Substantia nigra (tissue), 51 donors: ENCODE measurements at places on chromosomes 7 and 10.

GRCh38 chr10:98316661-98317060 is 48.7 kb upstream of the LOXL4 start:
- DNase-seq: no peak

DNA sequence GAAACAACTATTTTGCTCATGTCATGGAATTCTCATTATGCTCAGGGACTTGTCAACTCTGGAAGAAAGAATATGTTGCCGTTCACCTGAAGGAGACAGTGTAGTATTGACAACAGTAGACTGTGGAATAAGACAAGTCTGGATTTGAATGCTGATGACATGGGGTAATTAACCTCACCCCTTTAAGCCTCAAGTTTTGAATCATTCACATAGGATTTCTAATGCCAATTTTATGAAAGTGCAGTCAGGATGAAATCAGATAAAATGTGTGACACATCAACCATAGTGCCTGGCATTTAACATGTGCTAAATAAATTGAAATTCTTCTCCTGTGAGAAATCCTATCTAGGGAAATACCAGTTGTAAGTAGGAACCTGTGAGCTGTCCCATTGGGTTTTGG is 305.8 kb downstream of the KIF20B start:
- no peak for DNase-seq

- no peak for DNase-seq
These were observed 55.6 kb upstream of the TMEM248 start for GRCh38 chr7:66865290-66865864.

DNA sequence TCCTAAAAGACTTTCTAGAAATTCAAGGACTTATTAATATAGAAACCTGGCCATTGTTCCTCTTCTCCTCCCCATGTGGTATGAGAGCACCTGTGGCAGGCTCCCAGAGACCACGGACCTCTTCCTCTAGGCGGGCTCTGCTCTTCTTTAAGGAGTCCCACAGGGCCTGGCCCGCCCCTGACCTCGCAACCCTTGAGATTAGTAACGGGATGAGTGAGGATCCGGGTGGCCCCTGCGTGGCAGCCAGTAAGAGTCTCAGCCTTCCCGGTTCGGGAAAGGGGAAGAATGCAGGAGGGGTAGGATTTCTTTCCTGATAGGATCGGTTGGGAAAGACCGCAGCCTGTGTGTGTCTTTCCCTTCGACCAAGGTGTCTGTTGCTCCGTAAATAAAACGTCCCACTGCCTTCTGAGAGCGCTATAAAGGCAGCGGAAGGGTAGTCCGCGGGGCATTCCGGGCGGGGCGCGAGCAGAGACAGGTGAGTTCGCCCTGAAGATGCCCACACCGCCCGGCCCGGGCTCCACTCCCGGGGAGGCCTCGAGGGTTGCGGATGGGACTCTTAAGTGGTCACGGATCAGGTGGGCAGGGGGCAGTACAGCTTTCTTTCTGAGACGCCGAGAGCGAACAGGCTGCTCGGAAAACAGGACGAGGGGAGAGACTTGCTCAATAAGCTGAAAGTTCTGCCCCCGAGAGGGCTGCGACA is at the start of gene SLC26A4:
Gene SLC26A4 (plus strand): TSS at position 448 of the 700 bp plus-strand sequence. CDS start 814 bp downstream, outside the sequence.
- DNase-seq: no peak

DNA sequence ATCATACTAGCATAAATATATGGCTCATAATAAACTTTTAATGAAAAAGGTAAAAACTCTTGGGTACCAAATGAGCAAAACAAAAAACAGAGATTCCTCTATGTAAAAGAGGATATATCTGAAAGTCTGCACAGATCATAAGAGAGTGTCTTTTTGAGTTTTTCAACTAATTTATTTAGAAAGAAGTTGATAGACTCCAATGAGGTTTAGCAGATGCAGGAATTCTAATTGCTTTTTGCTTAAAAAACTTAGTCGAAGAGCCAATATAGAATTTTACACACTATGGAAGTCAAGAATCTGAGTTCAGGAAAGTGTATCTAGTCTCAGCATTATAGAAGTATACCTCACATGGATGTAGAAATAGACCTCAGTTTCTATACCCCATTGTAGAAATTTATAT is 3.4 kb upstream of the MLLT10 start:
- no peak for DNase-seq

GRCh38 chr7:30323006-30323355 is 38.6 kb downstream of the ZNRF2 start:
- no peak for DNase-seq

DNA sequence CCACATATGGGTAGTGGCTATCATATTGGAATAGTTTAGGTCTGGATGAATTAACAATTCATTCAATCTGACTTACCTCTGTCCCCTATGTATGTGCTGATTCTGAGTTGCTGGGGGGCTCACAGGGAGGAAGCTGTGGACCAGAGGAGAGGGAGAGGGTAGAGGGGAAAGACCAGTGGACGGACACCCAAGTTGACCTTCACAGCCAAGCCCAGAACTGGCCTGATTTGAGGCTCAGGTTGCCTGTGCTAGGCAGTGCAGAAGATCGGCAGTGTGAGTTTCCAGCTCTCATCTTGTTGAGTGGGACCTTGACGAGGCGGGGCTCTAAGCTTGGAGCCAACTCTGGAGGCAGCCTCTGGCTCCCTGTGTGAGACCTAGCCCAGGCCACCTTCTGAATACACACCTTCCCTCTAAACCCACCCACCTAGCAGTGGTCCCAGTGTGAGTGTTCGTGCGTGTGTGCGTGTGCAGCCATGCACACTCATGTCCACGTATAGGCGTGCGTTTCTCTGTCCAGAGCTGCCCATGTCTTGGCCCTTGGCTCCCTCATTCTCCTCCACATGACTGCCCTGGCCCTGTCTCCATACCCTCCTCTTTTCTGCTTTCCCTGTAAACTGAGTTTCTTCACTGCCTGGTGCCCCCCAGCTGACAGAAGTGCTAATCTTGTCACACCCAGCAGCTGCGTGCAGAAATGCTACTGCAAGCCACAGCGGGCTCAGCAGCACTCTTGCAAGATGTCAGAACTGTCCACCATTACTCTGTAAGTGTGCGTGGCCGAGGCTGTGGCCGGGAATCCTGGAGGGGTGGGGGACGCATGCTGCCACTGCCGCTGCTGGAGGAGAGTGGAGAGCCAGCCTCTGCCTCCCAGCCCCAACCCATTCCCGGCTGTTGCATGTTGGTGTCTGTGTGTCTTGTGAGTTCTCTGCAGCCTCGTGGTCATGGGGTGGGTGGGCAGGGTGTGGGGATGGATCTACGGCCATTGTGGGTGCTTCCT is 47.6 kb downstream of the ADCYAP1R1 start:
- no peak for DNase-seq

GRCh38 chr10:131723297-131724168 is 177.3 kb upstream of the PPP2R2D start:
- no peak for DNase-seq

- no peak for DNase-seq
These were observed 129.9 kb upstream of the CDCA7L start for GRCh38 chr7:22075561-22075960.

DNA sequence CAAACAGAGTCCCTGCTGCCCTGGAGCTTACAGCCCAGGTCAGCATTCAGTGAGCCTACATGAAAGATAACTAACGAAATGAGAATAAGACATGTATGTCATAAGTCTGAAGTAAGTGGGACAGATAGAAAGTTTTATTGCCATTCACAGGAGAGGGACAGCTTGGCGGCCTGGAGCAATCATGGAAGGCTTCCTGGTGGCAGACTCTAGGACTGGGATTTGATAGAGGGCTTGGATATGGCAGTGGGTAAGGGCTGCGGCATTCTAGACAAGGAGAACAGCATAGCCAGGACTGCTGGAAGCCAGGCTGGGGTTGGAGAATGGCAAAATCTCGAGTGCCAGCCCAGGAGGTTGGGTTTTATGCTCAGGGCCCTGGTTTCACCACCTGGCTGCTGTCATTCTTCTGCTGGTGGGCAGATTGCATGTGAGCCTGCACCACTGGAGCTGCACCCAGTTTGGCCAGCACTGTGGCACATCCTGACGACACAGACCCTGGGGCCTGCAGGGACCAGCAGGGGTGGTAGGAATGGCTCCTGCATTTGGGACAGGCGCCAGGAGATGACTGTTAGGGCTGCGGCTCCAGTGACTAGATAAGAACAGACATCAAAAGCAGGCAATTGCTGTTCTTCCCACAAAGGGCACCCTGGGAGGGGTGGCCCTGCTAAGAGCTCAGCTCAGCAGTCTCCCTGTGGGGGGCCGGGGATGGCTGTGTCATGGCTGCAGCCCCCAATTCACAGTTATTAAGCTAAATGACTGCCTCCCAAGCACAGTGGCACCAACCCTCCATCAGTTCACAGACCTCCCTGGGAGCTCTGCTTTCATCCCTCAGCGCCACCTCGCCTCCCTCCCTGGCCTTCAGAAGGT is 161.1 kb downstream of the RPS24 start:
- no peak for DNase-seq

DNA sequence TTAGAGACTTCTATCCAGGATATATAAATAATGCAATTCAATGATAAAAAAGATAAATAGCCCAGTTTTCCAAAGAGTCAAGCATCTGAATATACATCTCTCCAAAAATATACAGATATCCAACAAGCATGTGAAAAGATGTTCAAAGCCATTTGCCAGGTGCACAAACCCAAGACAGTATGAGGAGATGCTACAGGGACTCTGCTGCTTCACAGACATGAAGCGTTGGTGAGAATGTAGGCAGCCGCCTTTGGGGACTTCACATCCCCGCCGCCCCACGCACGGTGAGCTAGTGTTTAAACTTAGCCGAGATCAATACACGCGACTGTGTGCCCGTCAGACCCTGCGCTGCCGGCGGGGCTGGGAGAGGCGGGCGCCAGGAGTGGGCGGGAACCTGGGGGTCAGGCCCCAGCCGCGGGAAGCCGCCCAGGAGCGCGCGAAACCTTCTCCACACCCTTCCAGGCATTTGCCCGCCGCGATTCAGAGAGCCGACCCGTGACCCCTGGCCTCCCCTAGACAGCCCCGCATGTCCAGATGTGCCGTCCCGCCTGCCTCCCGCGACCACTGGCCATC is 927 bp upstream of the ALOX5 start:
- no peak for DNase-seq

DNA sequence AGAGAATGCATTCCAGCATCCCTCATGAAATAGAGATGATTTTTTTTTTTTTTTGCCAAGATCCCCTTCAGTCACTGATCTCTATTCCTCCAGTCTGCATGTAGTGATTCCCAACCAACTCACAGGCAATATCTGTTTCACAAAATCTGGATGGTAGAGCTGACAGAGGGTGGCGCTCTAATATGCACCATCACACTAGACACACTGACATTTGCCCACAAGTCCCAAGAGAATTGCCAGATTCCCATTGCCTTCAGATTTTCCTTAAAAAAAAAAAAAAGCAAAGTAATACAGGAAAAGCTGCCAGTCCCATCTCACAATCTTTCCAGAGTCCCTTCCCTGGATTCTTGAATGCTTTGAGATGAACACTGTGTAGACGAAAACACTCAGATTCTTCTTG is 301.0 kb downstream of the SORCS1 start:
- no peak for DNase-seq

GRCh38 chr10:117900280-117900679 is 146.5 kb downstream of the RAB11FIP2 start:
- no peak for DNase-seq

DNA sequence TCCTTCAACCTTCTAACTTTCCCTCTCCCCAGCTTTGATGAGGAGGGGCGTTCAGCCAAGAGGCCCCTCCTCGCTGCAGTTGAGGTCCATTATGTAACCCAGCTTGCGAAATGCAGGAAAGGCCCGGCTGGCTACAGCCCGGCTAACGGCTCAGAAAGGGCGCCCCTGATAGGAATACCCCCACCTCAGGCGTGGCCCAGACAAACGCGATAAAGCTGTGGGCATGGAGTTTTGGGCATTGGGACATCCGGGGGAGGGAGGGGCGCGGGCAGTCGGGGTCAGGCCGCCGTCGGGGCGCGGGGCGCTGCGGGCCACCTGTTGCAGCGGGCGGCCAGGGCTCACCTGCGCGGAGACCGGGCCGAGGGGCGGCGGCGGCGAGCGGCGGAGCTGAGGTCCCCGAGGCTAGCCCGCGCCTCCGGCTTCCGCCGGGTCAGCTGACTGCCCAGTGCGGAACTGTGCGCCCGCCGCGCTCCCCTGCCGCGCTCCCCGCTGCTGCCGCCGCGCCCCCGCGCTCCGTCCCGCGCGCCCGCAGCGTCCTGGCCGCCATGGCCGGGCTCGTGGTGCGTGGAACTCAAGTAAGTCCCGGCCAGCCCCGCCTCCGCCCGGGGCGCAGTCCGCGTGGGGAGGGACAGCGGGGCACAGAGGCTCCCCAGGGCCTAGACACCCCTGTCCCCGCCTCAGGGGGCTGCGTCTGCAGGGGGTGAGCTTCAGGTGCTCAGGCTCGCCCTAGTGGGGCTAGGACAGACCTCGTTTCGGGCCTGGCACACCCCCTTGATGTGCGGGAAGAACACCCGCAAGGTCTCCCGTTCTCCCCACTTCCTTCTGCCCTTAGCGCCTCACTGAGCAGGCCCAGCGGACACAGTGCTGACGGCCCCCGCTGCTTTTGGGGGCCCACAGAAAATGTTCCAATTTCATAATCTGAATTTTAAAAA is at the start of gene LRMDA:
Gene LRMDA (plus strand): TSS at position 445 of the 932 bp plus-strand sequence.
- peak; percentile 21 for DNase-seq

DNA sequence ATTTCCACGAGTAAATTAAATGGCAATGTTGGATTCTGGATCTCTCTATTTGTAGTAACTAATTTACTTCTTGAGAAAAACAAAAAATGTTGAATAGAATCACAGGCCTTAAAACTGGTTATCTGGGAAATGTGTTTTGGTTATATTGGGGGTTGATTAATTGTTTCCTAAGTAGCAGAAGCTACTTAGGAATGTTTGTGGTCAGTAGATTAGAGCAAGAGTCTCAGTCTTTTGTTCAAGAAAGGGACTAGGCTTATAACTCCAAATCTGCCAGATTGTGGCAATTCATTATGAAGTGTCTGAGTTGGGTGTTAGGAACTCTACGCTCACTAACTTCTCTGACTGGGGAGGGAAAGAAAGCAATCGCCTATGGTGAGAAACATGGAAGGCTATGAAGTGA is 244.3 kb upstream of the PHYHIPL start:
- DNase-seq: no peak

GRCh38 chr7:104803931-104804330 is 210.1 kb upstream of the KMT2E start:
- no peak for DNase-seq

- no peak for DNase-seq
These were observed 138.7 kb downstream of the SLC25A13 start for GRCh38 chr7:96183163-96183670.

GRCh38 chr10:17241611-17242333 is 13.7 kb downstream of the VIM start:
- DNase-seq: no peak

GRCh38 chr7:156751319-156751718 is 110.7 kb downstream of the RNF32 start:
- DNase-seq: no peak

DNA sequence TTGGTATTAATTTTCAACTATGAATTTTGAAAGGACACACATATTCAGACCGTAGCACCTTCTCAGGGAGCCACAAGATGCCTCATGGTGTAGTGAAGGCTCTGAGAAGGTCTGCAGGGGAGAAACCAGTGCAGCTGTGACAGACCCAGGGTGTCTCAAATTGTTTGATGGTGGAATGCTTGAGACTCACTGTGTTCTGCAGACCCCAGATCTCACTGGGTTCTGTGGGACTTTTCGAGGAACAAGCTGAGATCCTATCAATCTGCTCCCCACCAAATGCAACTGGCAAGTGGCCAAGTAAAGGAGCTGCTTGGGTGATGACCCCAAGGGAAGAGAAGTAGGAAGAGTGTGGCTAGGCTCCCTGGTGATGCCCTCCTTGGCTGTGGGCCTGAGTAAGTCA is 130.5 kb upstream of the UNC5B start:
- DNase-seq: no peak
